Amniotic epithelial cell (primary cell): ENCODE measurements at places on chromosomes 4 and X.

DNA sequence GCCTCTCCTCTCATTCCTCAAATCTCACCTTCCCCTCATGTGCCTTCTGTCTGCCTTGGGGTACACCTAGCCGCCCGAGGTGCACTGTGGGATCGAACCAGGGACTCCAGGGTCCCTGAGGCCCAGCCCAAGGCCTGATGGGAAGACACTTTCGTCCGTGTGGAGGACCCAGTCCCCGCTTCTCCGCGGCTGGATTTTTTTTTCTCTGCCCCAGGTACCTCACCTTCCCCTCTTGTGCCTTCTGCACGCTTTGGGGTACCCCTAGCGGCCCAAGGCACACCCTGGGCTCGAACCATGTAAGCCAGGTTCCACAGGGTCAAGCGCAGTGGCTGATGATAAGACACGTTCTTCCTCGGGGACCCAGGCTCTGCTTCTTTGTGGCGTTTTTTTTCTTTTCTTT lies 530.7 kb downstream of the CWH43 start:
- DNase-seq = no peak

GRCh38 chr4:39324897-39325613 lies 41.1 kb downstream of the RFC1 start:
- DNase-seq = peak; percentile 22

DNA sequence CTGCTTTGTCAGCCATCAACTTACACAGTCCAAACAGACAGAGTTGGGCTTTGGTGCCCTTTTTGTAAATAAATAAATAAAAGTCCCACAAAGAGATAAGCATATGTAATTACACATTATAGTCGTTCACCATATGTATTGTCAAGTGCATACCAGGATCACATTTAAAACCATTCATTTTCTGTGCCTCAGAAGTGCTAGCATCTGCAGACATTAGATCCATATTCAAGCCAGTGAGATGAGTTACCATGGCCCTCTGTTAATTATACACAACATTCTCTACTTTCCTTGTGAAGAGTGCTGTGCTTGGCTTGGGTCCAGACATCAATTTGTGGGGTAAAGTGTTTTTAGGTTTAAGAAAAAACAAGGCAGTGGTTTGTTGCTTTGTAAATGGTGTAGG lies 76.8 kb downstream of the ENOX2 start:
- DNase-seq = no peak

DNA sequence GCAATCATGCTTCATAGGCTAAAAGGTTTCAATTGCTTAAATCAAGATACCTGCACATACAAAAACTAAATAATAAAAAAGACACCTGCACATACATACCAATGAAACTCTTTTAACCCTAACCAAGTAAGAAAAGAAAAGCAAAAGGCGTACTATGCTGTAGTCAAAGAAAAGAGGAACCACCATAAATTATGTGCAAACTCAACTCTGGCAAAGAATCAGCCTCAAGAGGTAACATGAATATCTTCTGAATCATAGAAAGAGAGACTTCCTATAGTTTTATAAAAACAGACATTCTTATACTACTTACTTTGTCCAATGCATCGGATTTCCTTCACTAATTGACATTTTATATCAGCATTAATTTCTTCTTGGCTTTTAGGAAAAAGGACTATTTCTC lies 29.3 kb downstream of the MMGT1 start:
- no peak for DNase-seq

- DNase-seq = no peak
These were observed 140.8 kb downstream of the OPHN1 start for GRCh38 chrX:68292471-68292870.

- DNase-seq = no peak
These were observed 83.4 kb downstream of the PHKA2 start for GRCh38 chrX:18900401-18900976.

DNA sequence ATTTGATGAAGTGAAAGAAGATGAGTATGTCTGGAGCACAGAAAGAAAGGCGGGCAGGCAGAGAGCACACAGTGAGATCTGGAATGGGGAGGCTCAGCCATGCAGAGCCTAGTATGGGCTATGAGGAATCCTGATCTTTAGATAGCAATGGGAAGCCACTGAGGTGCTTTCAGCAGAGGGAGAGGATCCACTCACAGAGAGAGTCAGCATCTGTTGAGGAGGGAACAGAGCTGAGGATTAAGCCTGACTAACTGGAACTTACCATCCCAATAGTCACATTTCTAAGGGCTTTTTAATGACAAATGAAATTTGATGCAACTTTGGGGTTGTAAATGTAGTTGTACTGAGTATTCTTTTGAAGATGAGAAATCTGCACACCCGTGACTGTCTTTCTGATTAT lies 20.6 kb upstream of the FGFBP2 start:
- no peak for DNase-seq

DNA sequence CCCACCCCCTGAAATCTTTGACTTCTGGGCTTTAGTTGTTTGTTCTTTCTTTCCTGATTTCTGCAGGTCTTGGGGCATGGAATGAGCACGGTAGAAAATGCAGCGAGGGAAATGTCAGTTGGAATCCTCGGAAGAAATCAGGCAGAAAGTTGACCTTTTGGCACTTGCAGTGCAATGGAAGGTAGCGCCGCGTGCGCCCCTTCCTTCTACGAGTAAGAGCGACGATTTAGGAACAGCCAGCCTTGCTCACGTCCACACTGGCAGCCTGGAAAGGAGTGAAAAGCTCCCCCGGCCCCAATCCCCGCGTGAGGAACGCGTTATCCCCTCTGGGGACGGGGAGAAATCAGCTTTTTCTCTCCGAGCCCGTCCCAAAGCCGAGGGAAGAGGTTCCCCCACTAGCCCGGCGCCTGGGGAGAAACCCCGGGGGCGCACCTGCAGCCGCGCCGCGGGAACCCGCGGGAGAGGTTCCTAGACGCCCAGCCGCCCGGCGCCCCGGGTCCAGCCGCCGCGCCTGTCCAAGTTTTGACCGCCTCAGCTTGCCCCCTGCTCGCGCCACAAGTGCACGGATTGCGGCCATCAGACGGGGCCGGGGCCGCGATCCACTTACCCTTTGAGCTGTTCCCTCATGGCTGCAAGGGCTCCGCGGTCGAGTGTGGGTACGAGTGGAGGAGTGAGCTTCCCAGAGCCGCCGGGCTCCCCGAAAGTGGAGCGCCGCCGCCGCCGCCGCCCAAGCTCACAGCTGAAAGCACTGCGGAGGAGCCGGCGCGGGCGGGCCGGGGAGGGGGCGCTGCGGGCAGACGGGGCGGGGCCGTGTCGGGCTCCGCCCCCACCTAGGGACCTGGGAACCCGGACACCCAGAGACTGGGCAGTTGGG lies 194.6 kb upstream of the FTHL17 start:
- no peak for DNase-seq

DNA sequence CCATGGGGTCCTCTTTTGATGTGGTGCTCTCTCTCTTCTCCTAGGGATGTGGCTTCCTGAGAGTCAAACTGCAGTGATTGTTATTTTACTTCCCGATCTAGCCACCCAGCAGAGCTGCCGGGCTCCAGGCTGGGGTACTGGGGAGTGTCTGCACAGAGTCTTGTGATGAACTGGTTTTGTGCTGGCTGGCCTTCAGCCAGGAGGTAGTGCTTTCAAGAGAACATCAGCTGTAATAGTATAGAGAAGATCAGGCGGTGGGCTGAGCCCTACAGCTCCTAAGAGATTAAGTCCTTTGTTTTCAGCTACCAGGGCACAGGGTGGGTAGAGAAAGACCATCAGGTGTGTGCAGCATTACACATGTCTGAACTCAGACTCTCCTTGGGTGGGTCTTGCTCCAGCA lies 59.0 kb upstream of the AGTR2 start:
- DNase-seq = no peak

DNA sequence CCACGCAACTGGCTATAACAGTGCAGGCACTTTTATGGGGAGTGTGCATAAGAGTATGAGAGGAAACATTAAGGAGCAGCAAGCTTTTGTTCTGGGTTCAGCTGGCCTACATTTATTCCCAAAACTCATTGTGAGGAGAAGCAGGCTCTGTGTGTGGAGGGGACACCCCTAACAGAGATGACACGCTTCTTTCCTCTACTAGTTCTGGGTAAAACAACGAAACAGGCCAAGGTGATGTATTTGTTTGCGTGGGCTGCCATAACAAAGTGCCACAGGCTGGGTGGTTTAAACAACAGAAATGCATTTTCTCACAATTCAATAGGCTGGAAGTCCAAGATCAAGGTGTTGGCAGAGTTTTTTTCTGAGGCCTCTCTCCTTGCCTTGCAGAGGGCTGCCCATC lies 488.6 kb downstream of the MID1IP1 start:
- no peak for DNase-seq

- peak; percentile 65 for DNase-seq
These were observed 60.4 kb downstream of the CCNI start for GRCh38 chr4:77015390-77015789.

GRCh38 chr4:37999000-37999716 lies 39.0 kb downstream of the PTTG2 start:
- DNase-seq = no peak

DNA sequence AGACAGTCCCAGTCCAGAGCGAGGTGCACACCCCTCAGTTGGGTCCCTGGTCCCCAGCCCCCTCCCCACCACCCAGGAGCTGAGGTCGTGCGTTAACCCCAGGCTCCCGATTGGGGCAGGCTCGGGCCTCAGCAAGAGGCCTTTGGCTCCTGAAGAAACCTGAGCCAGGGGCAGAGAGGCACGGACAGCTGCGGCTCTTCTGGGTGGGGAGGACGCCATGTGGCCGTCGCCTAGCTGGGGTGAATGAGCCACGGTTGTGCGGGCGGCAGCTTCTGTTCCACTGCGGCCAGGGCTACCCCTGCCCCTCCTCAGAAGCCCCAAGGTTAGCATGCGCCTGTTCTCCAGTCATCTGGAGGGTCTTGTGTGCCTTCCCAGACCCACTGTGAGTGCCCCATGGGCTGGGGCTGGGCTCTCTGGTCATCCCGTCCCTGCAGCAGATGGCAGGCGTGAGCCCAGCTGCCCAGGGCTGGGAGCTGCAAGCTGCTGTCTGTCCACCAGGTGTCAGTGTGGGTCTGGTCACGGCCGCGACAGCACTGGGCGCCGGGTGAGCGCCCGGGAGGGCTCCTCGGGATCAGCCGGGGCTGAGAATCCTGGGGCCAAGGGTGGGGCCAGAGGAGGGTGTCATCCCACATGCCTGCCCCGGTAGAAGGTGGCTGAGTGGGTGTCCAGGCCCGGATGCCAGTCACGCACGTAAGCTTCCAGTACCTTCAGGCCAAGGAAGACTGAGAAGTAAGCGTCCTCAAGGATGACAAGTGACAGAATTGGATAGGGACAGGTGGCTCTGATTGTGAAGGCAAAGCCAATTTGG lies 21.9 kb downstream of the ATP2B3 start:
- DNase-seq = peak; percentile 29

- DNase-seq = peak; percentile 24
These were observed 218.1 kb downstream of the ANTXR2 start for GRCh38 chr4:79854856-79855502.

GRCh38 chr4:100495074-100495473 lies 22.7 kb downstream of the EMCN start:
- no peak for DNase-seq

- DNase-seq = peak; percentile 55
These were observed 210.5 kb downstream of the SH3BGRL start for GRCh38 chrX:81412428-81412827.

DNA sequence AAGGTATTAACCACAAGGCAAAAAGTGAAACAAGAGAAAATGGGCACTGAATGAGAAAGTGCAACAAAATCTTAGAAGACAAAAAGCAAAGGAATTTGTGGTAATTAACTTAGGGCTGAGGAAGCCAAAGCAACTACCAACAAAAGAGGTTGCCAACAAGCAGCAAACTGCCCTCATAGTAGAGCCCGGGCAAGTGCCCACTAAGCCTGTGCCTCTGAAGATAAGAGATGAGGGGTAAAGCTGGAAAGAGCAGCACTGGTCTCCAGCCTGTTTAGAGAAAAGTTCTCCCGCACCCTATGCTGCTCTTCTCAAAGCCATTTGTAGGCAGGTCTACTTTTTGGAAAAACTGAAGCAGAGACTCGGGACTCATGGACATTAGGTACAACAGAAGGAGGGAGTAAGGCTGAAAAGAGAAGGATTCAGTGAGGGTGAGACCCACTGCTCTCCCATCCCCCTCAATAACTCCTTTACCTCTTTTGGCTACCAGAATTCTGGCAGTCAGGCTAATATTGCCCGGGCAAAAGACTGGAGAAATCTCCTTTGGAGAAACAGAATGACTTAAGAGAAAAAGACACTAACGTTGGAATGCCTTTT lies 29.6 kb upstream of the KCNE5 start:
- DNase-seq = no peak

- DNase-seq = no peak
These were observed 114.5 kb upstream of the RBPJ start for GRCh38 chr4:26206339-26206738.

DNA sequence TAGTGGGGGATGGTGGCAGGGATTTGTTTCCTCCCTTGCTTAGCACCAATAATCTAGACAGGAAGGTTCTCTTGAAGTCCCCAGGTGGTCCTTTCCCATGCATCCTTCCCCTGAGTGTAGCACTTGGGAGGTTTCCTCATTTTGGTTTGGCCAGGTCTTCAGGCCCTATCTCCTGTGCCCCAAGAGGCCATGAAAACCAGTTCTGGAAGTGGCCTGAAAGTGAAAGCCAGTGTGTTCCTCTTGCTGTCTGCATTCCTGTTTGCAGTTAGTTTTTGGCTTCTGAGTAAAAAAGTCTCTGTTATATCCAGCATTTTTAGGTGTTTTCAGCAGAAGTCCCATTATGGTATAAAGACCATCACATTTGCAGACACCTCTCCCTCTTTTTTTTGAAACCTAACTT lies 59.5 kb downstream of the MTM1 start:
- no peak for DNase-seq

DNA sequence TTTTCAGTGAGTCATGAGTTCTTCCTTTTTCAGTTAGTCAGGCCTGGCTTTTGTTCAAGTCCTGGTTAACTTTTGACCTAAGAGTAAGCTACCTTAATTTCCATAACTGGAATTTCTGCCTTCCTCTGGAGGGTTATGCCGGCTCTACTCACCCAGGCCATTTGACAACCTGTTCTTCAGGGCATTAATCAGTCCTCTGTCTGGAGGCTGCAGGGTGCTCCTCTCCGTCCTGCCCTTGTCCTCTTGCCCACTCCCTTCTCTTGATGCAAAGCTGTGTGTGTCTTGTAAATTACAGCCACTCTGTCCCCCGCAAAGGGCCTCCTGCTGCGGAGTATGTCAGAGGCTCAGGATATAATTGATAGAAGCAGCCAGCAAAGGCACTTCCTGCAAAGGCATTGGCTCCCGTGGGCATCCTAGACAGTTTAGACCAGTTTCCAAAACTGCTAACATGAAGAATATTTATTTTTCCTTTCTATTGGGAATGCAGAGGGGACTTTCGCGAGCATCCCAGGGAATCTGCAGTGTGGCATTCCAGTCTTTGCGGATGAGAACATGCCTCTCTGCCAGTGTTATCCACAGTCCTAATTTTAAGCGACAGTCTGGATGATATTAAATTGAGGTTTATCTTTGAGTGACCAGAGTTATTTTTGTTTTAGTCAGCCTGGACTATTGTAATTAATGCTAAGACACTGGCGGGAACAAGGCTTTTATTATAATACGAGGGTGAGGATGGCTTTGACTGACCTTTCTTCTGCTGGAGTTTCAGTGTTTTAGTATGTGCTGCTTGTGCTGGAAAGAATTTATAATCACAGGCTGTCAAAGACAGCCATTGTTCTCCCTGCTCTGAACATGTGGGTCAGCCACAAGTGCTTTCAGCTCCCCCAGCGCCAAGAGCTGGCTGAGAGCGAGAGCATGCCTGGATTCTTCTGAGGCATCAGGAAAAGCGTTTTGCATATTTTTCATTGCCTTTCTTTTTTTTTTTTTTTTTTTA lies 74.2 kb downstream of the LIMCH1 start:
- peak; percentile 60 for DNase-seq
